CD4-positive, alpha-beta memory T cell (primary cell): ENCODE measurements at places on chromosomes 1 and 21. TPM values are rescaled to one million over a fixed set of nuclear protein-coding genes. Genes with fewer than 3 reads are reported as not detected.
A peak's percentile ranks its signal among the peaks of the same experiment; 100 is the strongest.

GRCh38 chr21:31425138-31425537 lies 81.1 kb upstream of the TIAM1 start:
- DNase-seq = no peak

GRCh38 chr1:2258996-2259395 lies 30.9 kb downstream of the SKI start:
- DNase-seq = peak; percentile 85

- DNase-seq = no peak
Observed at GRCh38 chr1:90726425-90726985, 9.4 kb upstream of the BARHL2 start.

GRCh38 chr1:31954607-31955283 lies 16.6 kb upstream of the PTP4A2 start:
- no peak for DNase-seq

GRCh38 chr1:11071463-11072215 lies 11.8 kb upstream of the SRM start:
- no peak for DNase-seq

DNA sequence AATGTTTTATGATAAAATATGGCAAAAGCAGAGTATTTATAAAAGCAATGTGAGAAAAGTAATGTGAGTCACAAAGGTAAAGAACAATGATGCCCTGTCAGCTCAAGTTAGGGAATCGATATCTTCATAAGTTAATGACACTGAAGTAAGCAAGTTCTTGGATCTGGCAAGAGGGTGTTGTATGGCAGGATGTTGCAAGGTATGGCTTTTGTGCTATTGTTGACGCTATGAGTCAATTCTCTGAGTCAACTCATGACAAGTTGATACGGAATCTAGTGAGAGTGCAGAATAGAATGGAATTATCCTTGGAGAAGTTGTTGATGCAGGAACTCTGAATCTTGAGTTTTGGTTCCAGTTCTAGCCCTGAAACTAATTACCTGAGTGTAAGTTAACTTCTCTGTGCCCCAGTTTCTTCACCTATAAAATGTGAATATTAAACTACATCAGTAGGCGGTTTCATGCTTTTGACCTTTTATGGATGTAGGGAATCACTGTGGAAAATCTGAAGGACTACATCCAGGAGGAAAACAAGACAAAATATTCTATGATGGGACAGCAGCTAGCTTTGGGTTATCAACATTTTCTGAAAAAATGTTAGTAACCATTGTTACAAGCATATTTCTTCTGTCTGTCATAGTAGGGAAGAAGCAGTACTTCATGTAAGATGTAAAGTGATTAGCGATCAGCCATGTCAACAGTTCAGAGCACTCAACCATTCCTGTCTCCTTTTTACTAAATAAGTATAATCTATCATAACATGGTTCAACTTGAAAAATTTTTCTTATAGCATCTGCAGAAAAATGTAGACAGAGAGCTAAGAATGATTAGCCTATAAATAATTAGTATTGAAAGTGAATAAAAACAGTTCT lies 96.9 kb downstream of the ATP6V1G3 start:
- no peak for DNase-seq

DNA sequence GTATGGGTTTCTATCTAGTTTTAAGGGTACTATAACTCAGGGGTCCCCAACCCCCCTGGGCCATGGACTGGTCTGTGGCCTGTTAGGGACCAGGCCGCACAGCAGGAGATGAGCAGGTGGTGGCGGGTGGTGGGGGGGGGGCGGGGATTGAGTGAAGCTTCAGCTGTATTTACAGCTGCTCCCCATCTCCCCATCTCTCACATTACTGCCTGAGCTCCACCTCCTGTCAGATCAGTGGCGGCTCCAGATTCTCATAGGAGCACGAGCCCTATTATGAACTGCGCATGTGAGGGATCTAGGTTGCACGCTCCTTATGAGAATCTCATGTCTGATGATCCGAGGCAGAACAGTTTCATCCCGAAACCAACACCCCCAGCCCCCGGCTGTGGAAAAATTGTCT lies 95.1 kb upstream of the SLC45A1 start:
- DNase-seq = no peak

- no peak for DNase-seq
Observed at GRCh38 chr1:212968368-212968863, 18.1 kb downstream of the VASH2 start.

DNA sequence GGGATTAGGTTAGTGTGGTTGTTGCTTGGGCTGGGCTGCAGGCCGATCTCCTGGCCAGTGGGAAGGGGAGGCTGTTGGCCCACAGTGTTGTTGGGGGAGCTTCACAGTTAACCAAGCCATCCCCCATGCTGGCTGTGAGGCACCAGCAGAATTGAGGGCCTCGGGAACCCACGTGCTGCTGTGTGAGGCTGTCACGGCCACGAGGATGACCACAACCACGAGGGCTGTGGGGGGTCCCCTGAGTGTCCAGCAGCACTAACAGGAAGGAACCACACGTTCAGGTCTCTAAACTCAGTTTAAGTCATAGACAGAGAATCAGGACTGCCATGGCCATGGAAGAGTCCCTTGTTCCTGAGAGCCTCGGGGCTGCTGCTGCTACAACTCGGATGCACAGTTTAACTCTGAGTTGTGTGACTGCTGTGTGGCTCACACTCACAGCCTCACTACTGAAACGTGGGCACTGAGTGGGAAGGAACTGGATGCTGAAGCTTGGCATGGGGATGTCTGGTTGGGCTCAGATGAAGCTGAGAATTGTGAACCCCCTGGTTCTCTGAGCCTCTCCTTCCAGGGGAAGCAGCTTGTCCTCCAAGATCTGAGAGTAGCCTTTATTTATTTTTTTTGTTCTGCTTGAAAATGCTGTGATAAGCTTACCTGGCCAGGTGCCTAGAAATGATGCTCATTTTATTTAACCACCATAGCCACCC lies 4.8 kb upstream of the MMEL1 start:
- no peak for DNase-seq

- DNase-seq = no peak
Observed at GRCh38 chr1:54678776-54679643, 36.7 kb upstream of the TTC4 start.

GRCh38 chr1:231351816-231352215 lies 13.7 kb downstream of the SPRTN start:
- no peak for DNase-seq

GRCh38 chr1:202516434-202516877 lies 168.0 kb downstream of the PPP1R12B start:
- DNase-seq = no peak

DNA sequence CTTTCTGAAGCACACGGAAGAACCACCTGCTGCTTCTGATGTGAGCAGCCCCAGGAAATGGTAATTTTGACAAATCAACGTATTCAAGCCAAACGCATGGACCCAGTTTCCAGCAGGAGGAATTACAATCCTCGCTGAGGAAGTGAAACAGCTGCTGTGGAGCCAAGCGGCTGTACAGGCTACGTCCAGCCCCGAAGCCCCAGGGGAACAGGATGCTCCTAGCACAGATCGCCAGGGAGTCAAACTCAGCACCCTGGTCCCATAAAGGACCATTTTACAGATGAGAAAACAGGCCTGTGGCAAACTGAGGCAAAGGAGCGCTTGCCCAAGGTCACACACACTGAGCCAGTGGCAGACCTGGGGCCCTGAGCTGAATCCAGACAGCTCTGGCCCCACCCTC lies 108.0 kb downstream of the PTPRU start:
- DNase-seq = no peak

DNA sequence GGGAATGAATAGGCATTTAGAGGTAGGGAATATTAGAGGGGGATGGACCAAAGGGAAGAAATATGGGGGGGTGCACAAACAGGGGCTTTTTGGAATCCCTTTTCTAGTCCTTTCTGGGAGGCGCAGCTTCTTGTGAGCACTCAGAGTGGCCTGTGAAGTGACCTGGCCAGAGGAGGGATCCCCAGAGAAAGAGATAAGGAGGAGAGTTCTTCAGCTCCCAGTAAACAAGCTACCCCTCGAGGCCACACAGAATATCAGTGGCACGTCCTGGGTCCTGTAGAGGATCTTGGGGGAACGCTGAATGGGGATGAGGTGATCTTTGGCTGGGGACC lies 19.4 kb downstream of the VANGL2 start:
- DNase-seq = no peak

GRCh38 chr21:41962425-41962966 lies 8.7 kb upstream of the C2CD2 start:
- DNase-seq = no peak

DNA sequence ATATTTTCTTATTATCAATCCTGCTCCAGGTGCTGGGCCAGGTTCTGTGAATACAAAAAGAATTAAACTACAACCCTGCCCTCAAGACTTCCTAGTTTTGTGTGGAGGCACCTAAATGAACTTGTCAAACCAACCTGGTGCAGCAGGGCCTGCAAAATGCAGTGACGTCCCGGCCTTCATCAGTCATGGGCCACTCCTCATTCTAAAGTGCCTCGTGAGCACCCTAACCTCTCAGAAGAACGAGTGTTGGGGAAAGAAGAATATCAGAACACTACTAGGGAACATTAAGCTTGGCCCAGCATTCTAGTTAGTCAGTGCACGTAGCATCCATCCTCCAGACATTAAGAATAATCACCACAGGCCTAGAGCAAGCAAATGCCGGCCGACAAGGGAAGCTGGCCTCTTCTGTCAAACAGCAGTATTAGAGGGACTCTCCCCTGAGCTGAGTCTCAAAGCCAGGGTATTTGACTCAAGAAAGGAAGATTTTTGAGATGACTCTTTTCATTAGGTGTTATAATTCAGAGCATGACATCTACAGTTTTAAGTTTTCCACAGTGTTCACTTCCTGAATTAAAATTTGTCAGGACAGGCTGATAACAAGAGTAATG lies 137.9 kb downstream of the SLC45A1 start:
- no peak for DNase-seq

DNA sequence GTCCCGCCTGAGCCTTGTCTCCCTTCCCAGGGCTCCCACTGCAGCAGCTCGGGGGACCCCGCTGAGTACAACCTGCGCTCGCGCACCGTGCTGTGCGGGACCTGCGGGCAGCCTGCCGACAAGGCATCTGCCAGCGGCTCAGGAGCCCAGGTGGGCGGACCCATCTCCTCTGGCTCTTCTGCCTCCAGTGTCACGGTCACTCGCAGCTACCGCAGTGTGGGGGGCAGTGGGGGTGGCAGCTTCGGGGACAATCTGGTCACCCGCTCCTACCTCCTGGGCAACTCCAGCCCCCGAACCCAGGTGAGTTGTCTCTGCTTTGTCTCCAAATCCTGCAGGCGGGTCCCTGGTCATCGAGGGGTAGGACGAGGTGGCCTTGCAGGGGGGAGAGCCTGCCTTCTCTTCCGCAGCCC lies 14.9 kb upstream of the SEMA4A start:
- DNase-seq = no peak

IFI44 gene
- total RNA-seq = 45.6 TPM

KCNN3 gene
- not detected for total RNA-seq

CLDN17 gene
- total RNA-seq = not detected

LCE3C gene
- total RNA-seq = not detected

NEK2 gene
- not detected for total RNA-seq
